ENCODE measurements at places on chromosomes 4 and X.

GRCh38 chr4:2105559-2105958 lies 46.4 kb downstream of the NAT8L start:
- DNase-seq = no peak

GRCh38 chr4:144350706-144351105 lies 210.2 kb upstream of the GYPA start:
- DNase-seq = no peak

DNA sequence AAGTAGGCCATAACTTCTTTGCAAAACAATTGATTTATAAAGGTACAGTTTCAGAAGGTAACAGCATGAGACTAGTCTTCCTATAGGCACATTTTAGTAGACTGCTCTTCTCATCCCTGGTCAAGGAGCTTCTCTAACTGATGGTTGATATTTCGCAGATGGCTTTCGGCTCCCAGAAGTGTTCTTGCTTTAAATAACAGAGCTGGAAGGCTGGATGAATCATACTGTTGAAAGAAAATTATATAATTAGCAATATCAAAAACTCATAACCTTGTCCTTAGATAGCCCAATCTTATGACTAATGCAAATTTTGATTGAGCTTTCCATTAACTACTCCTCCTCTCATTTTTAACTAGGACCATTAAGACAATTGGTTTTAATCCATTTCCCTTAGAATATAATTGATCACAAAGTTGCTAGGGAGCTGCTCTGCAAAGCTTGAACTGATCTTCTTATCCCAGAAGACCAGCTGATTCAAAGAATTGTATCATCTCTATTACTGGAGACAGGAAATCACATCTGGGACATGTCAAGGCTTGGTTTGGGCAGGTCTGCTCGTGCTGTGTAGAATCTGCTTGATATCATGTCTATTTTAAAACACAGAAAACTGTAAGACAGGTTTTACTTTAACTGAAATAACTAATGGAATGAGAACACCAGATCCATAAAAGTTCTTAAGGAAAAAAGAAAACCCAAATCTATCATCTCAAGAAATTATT lies 38.6 kb downstream of the CENPU start:
- DNase-seq = no peak

- no peak for DNase-seq
These were observed 973.1 kb upstream of the GRID2 start for GRCh38 chr4:91330555-91331137.

- DNase-seq = no peak
These were observed 84.3 kb upstream of the HPRT1 start for GRCh38 chrX:134375691-134376090.

DNA sequence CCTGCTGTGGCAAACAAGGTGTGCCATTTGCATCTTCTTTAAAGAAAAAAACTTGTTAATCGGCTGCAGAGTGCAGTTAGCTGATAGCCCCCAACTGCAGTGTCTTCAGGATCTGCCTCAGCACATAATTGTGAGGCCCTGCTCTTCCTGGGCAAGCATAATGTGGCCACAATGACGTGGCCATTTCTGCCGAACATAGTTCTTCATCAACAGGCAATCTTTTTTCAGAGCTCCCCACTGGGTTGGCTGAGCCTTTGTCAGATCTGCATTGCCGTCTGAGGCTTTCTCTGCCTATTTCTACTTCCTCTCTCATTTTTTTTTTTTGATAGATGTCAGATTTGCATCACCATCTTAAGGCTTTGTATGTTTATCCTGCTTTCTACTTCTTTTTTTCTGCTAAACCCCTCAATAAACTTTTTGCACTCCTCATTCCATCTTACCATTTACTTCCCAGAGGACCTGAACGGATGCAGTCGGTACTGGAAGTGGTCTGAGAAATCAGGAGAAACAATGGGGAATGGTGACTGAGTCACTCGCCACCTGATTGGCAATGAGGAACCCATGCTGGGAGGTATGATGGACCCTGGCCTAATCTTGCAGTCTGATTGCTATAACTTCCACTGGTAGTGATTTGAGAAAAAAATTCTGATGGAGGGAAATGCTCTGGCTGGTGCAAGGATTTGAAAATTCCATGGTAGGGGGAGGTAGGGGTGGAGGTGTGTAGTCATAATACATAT lies 21.2 kb upstream of the TAB3 start:
- no peak for DNase-seq

DNA sequence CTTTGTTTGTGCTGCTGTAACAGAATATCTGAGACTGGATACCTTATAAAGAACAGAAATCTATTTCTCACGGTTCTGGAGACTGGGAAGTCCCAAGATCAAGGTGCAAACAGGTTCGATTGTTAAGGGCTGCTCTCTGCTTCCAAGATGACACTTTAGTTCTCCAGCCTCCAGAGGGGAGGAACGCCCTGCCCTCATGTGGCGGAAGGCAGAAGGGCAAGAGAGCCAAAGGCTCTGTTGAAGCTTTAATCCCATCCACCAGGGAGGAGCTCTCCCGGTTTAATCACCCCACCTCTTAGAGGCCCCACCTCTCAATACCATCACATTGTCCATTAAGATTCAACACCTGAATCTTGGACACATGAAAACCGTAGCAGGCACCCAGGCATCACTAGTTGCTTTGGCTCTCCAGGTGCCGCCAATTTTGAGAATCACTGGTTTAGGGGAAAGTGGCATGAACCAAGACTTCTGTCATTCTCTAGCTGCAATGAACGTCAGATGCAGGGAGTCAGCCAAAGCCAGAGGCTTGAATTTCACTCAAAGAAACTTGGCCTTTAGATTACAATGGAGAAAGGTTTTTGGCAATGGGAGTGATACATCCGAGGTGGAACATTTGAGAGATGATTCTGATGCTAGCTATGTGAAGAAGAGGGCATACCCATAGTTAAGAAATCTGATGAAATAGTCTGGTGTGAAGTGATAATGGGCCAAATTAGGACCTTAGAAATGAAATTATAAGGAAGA lies 15.7 kb downstream of the FHL1 start:
- no peak for DNase-seq

DNA sequence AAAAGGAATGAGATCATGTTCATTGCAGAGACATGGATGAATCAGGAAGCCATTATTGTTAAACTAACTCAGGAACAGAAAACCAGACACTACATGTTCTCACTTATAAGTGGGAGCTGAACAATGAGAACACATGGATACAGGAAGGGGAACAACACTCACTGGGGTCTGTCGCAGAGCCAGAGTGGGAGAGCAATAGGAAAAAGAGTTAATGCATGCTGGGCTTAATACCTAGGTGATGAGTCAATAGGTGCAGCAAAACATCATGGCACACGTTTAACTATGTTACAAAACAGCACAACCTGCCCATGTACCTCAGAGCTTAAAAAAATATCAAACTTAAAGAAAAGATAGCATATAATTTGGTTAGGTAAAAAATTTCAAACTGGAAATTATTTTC lies 281.4 kb downstream of the PABPC4L start:
- DNase-seq = no peak

- no peak for DNase-seq
These were observed 47.1 kb downstream of the PPP2R2C start for GRCh38 chr4:6425336-6425735.

- DNase-seq = no peak
These were observed 36.2 kb upstream of the NDNF start for GRCh38 chr4:121108557-121108956.

DNA sequence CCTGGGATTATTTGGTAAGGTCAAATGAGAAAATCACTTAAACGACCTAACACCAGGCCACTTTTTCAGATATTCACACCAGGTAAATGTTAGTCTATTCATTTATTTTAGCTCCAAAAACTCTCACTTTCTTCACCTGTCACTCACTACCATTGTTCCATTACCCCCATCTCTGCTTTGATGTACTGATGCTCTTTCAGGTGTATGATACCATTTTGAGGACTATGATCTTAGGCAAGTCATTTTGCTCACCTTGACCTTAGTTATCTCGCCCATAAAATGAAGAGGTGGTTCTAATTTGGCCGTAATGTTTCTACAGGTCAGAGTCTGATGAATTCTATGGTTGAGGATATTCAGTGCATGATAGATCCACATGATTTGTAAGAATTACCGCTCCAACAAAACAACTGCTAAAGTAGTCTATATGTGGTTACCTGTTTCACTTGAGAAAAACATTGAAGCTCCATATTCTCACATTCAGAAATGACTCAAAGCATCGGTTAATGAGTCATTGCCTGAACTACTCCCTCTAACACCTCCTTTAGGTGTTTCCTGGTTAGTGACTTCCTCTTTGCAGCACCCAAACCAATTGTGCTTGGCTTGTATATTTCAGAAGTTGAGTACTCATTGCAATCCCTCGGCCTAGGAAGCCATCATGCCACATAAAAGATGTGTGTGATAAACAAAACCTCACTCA lies 4.5 kb downstream of the DTHD1 start:
- DNase-seq = no peak

- DNase-seq = peak; percentile 84
These were observed 202.7 kb downstream of the OR13H1 start for GRCh38 chrX:131746491-131746968.

- no peak for DNase-seq
These were observed 750 bp downstream of the ARMCX5 start for GRCh38 chrX:102599951-102600579.

DNA sequence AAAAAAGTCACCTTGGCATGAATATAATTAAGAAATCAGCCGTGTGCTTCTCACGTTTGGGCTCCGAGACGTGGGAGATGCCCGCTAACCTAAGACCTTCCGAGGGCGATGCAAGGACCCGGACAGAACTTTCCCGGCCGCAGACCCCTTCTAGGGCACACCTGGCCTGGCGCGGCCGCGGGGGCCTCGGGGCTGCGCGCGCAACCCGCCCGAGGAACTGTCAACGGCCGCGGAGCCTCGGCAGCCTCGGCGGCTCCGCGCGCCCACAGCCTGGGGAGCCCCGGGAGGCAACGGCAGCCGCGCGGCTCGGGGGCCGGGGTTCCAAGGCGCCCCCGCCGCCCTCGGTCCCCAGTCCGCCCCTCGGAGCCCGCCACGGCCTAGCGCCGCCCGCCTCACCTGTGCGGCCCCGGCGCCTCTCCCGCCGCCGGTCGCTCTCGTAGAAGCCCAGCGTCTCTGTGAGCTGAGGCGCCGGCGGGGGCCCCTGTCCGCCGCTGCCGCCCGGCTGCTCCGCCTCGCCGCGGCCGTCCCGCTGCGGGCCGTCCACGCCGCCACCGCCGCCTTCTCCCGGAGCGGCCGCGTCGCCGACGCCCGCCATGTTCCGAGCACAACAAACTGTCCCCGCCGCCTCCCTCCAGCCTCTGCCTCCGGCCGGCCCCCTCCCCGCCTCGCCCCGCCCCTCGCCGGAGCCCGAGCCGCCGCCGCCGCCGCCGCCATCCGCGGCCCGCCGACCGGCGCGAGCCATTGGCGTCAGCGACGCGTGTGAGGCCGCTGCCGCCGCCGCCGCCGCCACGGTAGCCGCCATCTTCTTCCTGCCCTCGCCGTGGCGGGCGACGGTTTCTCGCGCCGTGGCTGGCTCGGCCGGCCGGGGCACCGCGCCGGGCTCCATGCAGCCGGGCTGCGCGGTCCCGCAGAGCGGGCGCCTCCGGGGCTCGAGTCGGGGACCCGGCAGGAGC lies at the start of gene TAPT1:
Gene TAPT1 (minus strand): TSS at position 609 of the 953 bp plus-strand sequence. CDS start 14 bp downstream, at position 595.
- DNase-seq = peak; percentile 93

DNA sequence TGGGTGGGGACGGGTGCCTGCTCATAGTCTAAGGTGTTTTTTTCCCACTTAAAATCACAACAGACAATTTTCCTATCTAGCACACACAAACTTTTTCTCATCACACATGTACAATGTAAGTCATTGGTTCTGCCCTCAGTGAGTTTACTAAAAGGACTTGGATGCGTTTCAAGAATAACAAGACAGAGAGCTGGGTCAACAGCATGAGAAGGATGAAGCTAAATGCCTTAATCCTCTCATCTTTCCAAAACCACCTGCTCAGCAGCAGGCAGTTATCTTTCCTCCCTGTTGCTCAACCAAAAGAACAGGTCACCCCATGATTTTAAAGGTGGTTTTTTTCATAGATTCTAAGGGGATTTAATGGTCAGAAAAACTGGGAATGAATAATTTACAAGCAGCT lies 40.1 kb downstream of the OFD1 start:
- no peak for DNase-seq

- DNase-seq = no peak
These were observed 181.8 kb upstream of the GPRIN3 start for GRCh38 chr4:89489338-89489771.

GRCh38 chr4:139175646-139176301 lies 1.2 kb downstream of the ELF2 start:
- no peak for DNase-seq

DNA sequence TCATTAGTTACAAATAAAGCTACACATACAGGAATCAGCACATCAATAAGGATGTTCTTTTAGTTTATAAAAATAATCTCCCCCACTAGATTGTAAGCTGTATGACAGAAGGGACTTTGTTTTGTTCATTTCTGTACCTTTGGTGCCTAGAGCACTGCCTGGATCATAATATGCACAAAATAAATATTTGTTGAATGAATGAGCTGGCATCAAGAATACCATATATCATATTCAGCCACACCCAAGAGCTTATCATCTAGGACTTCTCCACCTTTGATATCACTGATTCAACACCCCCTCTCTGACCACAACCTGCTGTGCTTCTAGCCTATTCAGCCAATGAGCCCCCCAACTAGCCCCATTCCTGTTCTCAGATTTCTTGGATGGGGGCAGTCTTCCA lies 10.6 kb downstream of the SYTL4 start:
- DNase-seq = no peak

DNA sequence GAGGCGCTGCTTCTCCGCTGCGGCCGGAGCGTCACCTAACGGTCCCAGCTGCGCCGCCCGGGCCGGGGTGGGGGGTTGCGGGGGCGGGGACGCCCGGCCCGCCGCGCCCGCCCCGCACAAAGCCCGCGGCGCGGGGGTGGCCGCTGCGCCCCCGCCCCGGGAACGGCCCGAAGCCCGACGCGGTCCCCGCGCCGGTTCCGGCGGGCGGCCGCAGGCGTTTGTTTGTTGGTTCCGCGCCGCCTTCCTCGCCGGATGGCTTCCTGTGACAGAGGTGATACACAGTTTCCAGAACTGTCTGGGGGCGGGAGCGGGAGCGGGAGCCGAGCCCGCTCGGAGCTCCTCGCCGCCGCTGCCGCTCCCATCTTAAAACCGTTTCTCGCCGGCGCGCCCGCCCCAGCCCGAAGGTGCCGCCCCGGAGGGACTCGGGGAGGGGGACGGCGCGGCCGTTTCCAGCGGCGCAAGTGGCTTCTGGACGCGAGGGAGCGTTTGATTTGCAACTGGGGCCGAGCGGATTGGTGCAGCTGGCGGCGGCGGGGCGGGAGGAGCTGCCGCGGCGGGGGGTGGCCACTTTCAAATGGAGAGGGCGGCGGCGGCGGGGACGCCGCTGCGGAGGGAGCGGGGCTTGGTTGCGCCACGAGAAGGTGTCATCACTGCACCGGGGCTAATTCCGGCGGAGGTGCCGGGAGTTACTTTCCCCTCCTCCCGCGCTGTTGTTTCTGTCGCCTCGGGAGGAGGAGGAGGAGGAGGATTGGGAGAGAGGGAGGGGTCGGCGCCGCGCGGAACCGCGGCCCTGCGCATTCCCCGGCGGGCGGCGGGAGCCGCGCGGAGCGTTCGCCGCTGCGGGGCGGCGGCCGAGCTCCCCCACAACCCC lies 2.3 kb downstream of the JADE1 start:
- DNase-seq = peak; percentile 95

GRCh38 chr4:151484396-151485102 lies 75.6 kb downstream of the FHIP1A start:
- no peak for DNase-seq

- no peak for DNase-seq
These were observed 186.5 kb downstream of the MSL3 start for GRCh38 chrX:11944501-11944900.

- DNase-seq = no peak
These were observed 245.6 kb downstream of the TRAM1L1 start for GRCh38 chr4:116839826-116840225.

- no peak for DNase-seq
These were observed 68.2 kb downstream of the ZNF827 start for GRCh38 chr4:145870155-145871020.

GRCh38 chr4:174828845-174829701 lies at the start of gene GLRA3:
Gene GLRA3 (minus strand): TSS chr4:174829247. CDS start chr4:174828811, 436 bp downstream.
- no peak for DNase-seq
